ENCODE measurements at places on chromosomes 5 and 9.

GRCh38 chr9:127915801-127916719, 781 bp downstream of the ST6GALNAC4 start:
- no peak for DNase-seq

GRCh38 chr5:135921388-135921787, 25.7 kb upstream of the IL9 start:
- no peak for DNase-seq

DNA sequence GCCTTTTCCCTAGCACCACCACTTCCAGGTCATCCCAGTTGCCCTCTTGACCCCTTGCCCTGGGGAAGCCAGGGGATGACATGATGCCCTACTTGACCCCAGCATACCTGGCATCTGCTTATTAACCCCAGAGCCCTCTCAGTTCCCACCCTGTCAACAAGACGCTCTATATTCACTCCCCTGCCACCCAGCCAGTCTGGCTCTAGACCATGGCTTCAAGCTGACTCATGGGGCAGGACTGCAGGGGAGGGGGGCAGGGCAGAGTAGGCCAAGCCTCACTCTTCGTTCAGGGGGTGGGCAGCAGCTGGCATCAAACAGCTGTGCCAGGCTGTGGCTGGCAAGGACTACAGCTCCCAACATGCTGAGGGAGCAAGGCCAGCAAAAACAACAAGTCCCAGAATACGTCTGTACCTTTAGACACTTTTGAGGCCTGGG, 5.3 kb downstream of the ATOSB start:
- no peak for DNase-seq

- DNase-seq, result no peak
Measured at GRCh38 chr5:58958701-58959100, 375.8 kb downstream of the RAB3C start.

DNA sequence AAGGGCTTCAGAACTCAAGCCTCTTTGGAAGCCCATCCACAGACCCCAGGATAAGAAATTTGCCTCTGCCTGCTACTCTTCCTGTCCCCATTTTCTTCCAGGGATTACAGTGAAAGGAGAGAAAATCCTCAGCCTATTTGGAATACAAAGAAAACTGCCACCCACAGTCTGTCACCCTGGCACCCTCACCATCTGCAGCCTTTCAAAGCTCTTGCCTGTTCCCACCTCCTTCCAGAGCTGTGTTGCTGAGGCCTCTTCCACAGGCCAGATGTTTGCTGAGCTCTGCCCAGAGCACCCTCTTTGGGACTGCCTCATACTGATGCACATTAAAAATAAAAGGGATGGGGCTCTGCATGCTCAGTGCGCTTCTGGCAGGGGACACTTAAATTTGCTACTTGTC, 35.9 kb upstream of the TAF1L start:
- DNase-seq, result no peak
